ENCODE measurements at places on chromosomes 12 and 14. TPM values are rescaled to one million over a fixed set of nuclear protein-coding genes. Genes with fewer than 3 reads are reported as not detected.

Gene ASPG
- total RNA-seq = not detected

Gene TMEM119
- total RNA-seq = 0.05 TPM

Gene CFAP54
- 0.91 TPM for total RNA-seq

Gene INHBC
- total RNA-seq = not detected

Gene SERPINA1
- 3.1 TPM for total RNA-seq

Gene RAPGEF3
- total RNA-seq = 0.72 TPM

Gene PDE3A
- total RNA-seq = 3.9 TPM

Gene JPH4
- not detected for total RNA-seq

Gene TAS2R50
- total RNA-seq = not detected

Gene IFI27L2
- total RNA-seq = 58.2 TPM

Gene AMDHD1
- 2.6 TPM for total RNA-seq

Gene CLEC12A
- not detected for total RNA-seq

Gene KRT2
- not detected for total RNA-seq

Gene ITPK1
- 41.0 TPM for total RNA-seq

Gene GPD1
- 0.19 TPM for total RNA-seq

Gene NKX2-8
- total RNA-seq = 4.2 TPM

Gene NDUFB1
- total RNA-seq = 345 TPM

Gene TUNAR
- not detected for total RNA-seq

Gene CAPZA3
- total RNA-seq = not detected

Gene NEK9
- 37.1 TPM for total RNA-seq

Measured in A549 treated with RU486 at 1 μM for 4 hours (cell line).